Bronchial smooth muscle cell (primary cell): ENCODE measurements at places on chromosomes 2 and 18. TPM values are rescaled to one million over a fixed set of nuclear protein-coding genes. Genes with fewer than 3 reads are reported as not detected.

Gene SULT1C2
- total RNA-seq, result under 0.01 and 1.1 TPM in 2 replicates

Gene ALLC
- not detected in 2 replicates for total RNA-seq

Gene PLA2R1
- total RNA-seq, result 13.6 and 18.1 TPM in 2 replicates

Gene KANSL3
- 31.2 and 36.2 TPM in 2 replicates for total RNA-seq

Gene C2orf66
- under 0.01 TPM in 1 of 2 replicates, not detected in the other for total RNA-seq

Gene SCG2
- 0.09 and 0.63 TPM in 2 replicates for total RNA-seq

Gene MFSD2B
- total RNA-seq, result under 0.01 and 0.17 TPM in 2 replicates

Gene SP5
- not detected in 2 replicates for total RNA-seq

Gene AKAIN1
- total RNA-seq, result not detected in 2 replicates

Gene ATG4B
- total RNA-seq, result 43.2 and 77.6 TPM in 2 replicates

Gene TCF23
- not detected in 2 replicates for total RNA-seq

Gene CFAP65
- total RNA-seq, result under 0.01 TPM in 1 of 2 replicates, not detected in the other
